ENCODE measurements at places on chromosomes 1 and 21.

DNA sequence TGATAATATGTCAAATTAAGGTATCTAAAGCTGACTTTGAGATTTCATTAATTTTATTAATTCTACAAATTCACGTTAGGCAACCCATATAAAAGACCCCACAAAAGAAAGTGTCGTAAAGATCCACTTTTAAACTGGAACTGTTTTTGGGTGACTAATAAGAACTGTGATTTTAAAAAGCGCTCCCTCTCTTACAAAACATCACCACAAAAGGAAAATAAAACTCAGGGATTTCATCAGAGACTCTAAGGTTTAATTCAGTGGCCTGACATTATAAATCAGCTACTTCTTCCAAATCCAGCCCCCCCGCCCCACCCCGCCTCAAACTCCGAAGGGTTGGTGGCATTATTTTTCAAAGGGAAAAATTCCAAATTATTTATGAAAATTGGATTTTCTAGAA, 2.7 kb downstream of the COL24A1 start:
- no peak for DNase-seq

GRCh38 chr1:1915911-1916840, 1.1 kb downstream of the CALML6 start:
- DNase-seq = no peak

DNA sequence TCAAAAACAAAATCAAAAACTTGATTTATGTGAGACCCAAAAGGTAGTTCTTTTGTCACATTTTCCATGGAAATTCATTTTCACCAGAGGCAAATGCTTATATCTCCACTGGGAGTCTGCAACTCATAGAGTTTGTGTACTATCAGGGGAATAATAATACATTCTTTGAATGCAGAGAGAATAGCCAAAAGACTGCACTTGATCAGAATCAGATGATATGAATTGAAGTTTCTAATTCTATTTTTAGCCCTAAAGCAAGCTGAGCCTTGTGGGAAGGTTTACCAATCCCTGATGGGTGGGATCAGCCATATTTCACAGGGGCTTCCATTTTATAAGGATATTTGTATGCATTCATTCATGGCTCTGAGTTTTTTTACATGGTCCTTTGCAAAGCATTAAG, 49.6 kb downstream of the TSEN15 start:
- no peak for DNase-seq

GRCh38 chr1:219227360-219228057, 53.8 kb downstream of the LYPLAL1 start:
- DNase-seq = no peak

GRCh38 chr1:215797859-215798258, 230.8 kb downstream of the KCTD3 start:
- DNase-seq = no peak

GRCh38 chr1:193462629-193463320, 276.4 kb upstream of the B3GALT2 start:
- no peak for DNase-seq

- DNase-seq = no peak
Measured at GRCh38 chr21:26385721-26386120, 187.4 kb downstream of the CYYR1 start.

DNA sequence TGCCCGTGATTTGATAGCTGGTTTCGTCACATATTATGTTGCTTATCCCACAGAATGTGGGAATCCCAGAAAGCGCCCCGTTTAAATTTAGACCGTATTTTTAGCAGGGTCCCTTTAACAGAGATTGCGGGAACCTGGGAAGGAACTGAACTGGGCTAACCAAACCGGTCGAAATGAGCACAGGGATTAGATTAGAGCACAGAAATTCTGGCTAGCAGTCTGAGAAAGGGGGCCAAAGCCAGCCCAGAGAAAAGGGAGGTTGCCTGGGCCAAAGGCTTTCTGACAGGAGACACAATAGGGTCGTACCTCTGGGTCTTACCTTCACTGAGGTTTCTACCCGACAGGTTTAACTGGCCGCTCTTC, 327 bp downstream of the LRRC40 start:
- no peak for DNase-seq

- no peak for DNase-seq
Measured at GRCh38 chr1:202187041-202187671, 6.4 kb upstream of the LGR6 start.

DNA sequence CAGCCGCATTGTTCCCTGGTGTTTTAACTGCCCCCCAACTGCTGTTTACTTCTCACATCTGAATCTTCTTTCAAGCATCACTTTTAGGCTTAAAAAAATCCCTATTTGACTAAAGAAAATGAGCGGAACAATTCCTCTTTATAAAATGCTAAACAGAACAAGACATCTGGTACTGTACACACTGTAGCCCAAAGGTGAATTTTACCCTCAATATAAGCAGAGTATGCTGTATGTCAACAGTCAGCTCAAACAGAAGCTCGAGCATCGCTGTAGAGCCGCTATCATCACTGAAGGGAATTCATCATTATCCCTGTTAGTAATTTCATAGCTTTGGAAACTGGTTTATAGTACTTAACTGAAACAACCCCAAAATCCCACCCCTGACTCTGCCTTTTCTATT, 85.3 kb downstream of the LRRC8D start:
- no peak for DNase-seq

- no peak for DNase-seq
Measured at GRCh38 chr1:180579961-180580611, 21.3 kb downstream of the OVAAL start.

DNA sequence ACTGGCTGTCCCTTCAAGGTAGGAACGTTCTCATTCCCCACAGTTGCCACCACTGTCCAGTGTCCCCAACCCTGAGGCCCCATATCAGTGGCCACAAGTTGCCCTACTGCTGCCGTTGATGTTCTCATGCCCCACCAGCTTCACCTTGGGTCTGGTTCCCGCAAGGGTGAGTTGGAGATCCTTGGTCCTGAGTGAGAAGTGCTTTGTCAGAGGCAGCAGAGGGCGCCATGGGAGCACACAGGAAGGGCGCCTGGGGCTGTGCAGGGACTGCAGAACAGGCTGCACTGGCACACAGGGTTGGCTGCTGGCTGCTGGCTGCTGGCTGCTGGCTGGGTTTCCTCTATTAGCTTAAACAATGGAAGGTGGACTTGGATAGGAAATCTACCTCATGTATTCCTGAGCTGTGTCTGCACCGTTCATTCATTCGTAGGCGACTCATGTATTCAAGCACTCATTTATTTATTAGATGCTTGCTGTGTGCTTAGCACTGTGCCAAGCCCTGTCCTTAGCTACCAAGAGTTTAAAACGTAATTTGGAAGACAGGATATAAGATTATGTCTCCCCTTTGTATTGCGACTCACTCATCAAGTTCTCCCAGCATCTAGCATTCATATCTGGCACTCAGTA, 2.1 kb upstream of the S100A9 start:
- DNase-seq = no peak

GRCh38 chr1:201214461-201214860, 23.8 kb downstream of the IGFN1 start:
- DNase-seq = no peak

- DNase-seq = no peak
Measured at GRCh38 chr1:182337736-182338571, 53.6 kb downstream of the GLUL start.

- no peak for DNase-seq
Measured at GRCh38 chr1:152020849-152021248, 16.0 kb downstream of the S100A11 start.

DNA sequence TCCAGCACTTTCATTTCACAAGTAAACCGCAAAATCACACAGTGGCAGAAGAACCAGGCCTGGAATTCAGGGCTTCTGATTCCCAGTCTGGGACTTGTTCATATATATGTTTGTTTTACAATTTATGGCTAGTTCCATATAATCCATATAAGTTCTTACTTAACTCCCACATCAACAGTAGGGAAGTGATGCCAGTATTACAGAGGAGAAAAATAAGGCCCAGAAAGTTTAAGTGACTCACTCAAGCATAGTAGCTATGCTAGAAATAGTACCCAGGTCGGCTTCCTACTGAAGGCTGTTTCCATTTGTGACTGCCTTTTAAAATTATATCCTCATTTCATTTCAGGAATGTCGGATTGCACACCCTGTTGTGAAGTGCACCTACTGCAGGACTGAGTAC, 1.4 kb downstream of the FAM76A start:
- no peak for DNase-seq

DNA sequence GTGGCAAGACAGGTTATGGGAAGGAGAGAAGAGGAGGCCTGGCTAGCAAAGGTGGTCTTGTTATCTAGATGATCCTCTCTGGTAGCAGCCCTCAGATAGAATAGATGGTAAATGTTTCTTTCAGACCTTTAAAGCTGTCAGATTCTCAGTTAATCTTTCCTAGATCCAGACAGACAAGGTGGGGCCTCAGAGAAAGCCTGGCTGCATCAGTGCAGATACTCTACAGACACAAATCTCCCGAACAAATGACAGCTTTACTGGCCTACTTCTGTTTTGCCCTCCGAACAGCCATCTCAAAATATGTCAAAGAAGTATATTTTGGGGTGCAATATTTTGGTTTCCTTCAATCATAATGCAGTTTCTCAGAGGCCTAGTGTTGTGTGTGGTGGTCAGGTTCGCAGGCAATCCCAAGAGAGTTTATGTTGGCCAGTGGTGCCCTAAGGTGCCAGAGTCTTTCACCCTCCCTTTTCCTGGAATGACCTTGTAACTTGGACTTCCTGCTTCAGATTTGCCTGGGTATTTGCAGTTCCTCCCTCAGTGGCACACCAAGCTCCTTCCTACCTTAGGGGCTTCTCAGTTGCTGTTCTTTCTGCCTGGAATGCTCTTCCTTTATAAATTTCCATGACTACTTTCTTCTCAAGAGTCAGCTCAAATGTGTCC, 7.0 kb downstream of the LRRC8B start:
- DNase-seq = no peak

GRCh38 chr1:7539769-7540175, 231.3 kb upstream of the VAMP3 start:
- peak; percentile 76 for DNase-seq

DNA sequence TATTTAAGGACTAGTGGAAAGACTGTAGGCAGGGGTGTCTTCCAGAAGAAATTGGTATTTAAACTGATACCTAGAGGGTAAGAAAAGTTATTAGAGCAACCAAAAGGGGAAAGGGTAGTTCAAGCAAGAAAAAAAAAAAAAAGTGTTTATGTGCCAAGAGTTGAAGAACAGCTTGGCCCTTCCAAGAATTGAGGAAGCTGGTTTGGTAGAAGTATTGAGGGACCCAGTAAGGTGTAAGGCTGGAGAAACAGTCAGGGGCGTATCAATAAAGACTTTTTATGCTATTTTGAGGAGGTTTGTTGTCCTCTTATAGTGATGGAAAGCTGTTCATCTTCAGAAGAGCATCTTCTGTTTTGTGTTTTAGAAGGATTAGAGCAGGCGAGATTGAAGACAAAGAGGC, 108.3 kb downstream of the PTPRC start:
- DNase-seq = no peak

DNA sequence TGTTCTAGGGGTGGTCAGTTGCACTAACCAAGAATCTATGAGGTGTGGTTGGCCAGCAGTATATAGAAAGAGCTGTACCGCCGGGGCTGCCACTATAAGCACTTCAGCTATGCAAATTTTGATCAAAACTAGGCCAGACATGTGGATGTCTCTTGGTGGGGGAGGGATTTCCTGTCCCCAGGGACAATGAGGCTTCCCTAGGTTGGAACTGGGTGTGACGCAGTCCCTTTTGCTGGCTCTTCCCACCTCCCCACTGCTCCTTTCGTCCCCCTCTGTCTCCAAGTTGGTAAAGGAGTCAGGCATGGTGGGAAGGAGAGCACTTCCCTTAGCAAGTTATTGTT, 13.6 kb downstream of the SDCCAG8 start:
- DNase-seq = no peak

DNA sequence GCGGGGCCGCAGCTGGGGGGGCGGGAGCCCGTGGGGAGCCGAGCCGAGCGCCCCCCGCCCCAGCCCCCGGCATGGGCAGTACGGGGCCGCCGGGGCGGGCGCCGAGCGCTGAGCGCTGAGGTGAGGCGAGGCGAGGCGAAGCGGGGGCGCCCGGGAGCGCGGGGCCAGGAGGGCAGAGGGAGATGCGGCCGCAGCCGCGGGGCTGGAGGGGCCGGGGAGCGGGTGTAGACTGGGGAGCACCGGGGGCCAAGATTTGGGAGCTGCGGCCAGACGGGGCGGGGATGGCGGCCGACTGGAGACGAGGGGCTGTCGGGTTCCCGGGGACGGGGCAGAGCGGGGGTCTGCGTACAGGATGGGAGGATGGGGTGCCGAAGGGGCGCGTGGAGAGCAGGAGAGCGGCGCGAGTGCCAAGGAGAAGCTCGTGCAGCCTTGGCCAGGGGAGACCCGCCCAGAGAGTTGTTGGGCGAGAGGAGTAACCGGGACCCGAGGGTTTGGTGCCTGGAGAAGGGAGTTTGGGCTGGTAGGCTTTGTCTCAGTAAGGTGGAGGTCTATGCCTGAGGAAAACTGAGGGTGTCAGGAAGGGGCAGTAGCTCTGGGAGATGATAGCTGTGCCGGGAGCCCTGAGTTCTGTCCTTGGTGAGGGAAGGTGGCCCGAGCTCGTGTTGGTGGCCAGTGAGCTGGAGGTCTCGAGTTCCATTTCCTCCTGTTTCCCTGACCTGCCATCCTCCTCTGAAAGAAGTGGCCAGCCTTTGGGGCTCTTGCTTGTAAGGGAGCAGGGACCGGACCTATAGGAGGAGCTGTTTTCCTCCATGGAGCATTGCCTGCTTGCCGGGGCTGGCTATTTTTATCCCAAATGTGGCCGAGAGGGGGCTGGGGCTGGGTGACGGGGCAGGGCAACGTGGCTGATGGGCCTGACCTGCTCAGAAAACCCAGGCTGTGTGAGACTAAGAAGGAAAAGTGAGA, 539 bp downstream of the ATP8B2 start:
- peak; percentile 33 for DNase-seq

DNA sequence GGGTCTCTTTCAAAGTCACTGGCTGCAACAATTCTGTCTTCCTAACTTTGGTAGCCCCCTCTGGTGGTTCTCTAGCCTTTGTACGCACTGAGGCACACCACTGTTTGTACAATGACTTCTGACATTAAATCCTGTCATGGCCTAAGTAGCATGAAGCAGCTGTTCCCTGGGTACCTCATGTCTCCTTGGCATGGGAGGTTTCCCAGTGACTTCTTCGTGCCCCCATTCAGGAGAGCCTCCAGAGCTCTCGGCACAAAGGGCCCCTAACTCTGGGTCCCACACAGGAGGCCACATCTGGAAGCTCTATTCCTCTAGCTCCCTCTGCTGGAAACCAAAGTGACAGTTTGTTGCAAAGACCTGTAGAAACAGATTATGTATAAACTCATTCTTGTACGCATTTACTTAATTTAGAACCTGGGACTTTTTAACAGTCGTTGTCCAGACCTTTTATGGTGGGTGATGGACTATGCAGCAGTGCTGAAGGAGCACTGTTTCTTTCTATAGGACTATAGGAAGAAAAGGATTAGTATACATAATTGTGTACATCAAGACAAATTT, 13.4 kb downstream of the SWT1 start:
- DNase-seq = peak; percentile 15
